Renal cortex interstitium (tissue), 15 donors: ENCODE measurements at places on chromosomes 3 and 15.

DNA sequence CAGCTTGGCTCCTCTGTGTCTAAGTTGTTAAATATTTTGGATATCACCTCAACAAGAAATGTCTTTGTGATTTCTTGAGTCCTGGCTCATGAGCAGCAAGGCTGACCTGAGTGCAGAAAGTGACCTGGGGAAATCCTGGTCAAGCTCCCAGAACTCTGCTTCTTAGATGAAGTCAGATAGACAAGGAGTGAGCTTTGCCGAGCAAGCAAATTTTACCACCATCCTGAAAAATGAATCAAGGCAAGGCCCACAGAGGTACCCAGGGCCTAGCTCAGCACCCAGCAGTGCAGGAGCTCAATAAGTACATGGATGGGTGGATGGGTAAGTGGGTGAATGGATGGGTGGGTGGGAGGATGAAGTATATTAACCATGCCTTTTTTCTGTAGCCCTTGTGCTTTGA lies 291.8 kb downstream of the UACA start:
- DNase-seq = no peak

- DNase-seq = no peak
Observed at GRCh38 chr15:89672221-89673164, 6.7 kb downstream of the PLIN1 start.

GRCh38 chr3:40827942-40828688 lies 303.4 kb downstream of the ZNF621 start:
- DNase-seq = no peak

- no peak for DNase-seq
Observed at GRCh38 chr3:71247221-71247957, 336.1 kb downstream of the FOXP1 start.

DNA sequence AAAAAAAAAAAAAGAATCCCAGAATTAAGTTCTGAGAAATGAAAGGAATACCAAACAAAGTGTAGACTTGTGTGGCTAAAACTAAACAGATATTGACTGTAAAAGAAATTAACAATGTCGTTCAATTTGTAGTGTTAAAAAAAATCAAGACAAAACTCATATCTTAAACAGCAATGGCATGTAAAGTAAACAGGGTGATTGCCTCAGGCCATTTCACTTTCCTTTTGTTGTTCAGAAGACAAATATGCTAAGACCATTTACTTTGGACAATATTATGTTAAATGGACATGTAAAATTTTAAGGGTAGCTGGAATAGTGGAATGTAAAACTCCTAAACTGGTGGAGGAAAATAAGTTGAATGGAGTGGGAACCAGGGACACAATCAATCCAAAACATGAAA lies 139.1 kb downstream of the RTP4 start:
- DNase-seq = no peak

DNA sequence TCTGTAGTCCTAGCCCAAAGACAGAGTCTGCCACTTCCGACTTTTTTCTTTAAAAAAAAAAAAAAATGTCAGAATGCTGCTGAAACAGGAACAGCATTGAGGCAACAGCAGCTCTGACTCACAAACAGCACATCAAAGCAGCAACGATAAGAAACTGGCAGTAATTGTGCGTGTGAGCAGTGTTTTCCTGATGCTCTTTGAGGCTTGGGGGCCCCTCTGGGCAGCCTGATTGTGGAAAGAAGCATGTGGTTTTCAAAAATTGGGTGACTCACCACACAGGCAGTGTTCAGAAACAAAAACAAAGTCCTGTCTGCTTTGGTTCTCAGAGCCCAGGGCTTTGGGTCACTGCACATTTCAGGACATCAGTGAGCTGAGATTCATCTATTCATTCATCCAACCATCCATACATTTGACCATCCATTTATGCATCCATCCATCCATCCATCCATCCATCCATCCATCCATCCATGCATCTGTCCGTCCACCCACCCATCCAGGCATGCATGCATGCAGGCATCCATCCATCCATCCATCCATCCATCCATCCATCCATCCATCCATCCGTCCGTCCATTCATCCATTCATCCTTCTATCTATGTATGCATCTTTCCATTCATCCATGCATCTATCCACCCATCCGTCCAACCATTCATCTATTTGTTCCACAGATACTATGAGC lies 308.4 kb downstream of the RPLP1 start:
- no peak for DNase-seq

DNA sequence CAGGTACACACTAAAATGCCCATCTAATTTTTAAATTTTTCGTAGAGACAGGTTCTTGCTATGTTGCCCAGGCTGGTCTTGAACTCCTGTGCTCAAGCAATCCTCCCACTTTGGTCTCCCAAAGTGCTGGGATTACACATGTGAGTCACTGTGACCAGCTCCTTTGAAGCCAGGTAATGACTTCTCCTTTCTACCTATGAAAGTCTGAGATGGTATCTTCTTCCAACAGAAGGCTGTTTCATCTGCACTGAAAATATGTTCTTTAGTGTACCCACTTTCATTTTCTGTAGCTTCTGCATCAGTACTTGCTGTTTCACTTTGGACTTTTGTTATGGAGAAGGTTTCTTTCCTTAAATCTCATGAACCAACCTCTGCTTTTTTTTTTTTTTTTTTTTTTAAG lies 8.8 kb downstream of the OIP5 start:
- DNase-seq = no peak

DNA sequence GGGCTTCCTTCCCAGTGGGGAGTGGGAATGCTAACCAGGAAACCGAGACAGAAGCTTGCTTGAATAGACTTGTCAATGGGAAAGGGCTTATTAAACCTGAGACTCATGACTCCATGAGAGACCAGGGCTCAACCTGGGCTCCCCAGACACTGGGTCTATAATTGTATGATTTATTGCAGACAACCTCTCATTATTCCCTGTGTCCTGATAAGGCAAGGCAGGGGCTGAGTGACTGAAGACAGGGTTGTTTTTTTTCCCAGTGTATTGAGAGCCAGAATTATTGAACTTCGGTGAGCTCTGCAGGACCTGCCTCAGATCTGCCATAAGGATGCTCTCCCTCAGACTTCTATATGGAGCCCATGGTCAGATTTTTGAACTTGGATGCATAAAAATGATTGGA lies 79.5 kb upstream of the KLHL25 start:
- DNase-seq = no peak

- no peak for DNase-seq
Observed at GRCh38 chr3:48516571-48516970, 12.6 kb upstream of the SHISA5 start.

DNA sequence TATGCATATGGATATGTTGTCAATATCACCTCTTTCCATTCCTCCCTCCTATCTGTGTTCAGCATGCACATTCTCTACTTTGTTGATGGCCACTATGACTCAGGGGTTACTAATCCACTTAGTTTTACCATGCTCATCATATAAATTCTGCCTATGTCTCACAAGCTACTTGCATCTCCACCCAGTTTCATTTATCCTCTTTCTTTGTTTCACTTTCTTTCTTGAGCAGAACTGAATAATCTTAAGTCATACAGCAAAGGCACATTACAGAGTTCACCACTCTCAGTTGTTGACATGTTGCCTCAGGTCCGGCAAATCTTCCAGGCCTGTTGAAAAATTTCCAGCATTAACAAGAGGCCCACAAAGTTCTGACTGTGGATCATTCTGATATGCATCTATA lies 71.5 kb downstream of the SSR3 start:
- no peak for DNase-seq

DNA sequence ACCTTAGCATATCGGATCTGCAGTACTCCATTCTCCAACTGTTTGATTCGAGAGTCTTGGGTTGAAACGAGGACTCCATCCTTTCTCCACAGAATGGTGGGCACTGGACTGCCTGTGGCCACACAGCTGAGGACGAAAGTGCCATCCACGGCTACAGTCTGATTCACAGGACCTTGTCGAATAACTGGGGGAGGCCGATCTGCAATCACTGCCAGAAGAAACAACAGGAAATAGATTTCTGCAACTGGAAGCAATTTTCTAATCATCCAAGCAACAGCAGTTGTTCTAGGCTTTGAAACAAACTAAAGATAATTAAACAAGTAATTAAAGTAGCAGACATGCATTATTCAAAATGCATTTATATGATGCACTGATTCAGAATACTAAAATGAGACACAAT lies 1097.7 kb downstream of the ROBO1 start:
- no peak for DNase-seq

DNA sequence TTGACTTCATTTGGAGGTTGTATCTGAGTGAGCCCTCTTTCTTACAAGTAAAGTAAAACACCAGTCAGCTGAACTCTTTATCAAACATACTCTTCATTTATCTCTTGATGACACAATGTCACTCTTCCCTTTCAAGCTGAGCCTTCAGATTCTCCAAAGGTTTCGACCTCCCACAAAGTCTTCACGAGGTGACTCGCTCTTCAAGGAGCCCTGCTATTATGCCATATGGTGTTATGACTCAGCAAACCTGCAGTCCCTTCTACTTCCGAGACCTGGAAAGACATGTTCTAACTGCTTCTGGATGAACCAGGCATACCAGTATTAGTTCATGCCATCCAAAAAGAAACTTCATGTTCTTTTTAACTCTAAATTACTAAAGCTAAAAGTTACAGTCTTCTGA lies 23.1 kb downstream of the AADAC start:
- no peak for DNase-seq
